T follicular helper cell (primary cell): ENCODE measurements at places on chromosomes 16 and 17.

DNA sequence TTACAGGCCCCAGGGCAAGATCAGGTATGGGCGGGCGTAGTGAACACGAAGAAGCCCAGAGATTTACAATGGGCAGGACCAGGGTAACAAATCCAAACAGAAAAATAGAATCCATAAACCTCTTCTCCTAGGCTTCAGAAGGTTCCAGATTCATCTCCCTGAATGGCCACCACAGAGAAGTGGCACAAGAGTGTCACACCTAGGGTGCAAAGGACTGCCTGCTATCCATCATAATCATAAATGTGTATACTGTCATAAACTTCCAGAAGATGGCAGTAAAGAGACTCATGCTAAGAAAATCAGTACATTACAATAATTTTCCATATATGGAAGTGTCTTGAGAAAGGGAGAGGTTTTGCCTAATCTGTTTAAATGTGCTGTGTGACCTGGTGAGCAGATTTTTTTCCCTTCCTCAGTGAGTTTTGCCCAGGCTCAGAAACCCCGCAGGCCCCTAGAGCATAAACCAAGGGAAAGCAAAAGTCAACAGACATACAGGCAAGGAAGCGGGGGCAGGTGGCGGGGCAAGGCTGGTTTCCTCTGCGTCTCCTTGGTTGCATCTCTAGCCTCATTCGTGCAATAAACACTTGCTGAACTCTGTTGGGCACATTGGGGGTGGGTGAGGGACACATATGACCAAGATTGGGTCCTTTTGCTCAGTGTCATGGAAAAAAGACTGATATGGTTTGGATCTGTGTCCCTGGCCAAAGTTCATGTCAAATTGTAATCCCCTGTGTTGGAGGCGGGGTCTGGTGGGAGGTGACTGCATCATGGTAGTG is 92.0 kb upstream of the CDH5 start:
- no peak for DNase-seq

- DNase-seq = no peak
Measured at GRCh38 chr16:67530013-67530939, 1.6 kb downstream of the RIPOR1 start.

DNA sequence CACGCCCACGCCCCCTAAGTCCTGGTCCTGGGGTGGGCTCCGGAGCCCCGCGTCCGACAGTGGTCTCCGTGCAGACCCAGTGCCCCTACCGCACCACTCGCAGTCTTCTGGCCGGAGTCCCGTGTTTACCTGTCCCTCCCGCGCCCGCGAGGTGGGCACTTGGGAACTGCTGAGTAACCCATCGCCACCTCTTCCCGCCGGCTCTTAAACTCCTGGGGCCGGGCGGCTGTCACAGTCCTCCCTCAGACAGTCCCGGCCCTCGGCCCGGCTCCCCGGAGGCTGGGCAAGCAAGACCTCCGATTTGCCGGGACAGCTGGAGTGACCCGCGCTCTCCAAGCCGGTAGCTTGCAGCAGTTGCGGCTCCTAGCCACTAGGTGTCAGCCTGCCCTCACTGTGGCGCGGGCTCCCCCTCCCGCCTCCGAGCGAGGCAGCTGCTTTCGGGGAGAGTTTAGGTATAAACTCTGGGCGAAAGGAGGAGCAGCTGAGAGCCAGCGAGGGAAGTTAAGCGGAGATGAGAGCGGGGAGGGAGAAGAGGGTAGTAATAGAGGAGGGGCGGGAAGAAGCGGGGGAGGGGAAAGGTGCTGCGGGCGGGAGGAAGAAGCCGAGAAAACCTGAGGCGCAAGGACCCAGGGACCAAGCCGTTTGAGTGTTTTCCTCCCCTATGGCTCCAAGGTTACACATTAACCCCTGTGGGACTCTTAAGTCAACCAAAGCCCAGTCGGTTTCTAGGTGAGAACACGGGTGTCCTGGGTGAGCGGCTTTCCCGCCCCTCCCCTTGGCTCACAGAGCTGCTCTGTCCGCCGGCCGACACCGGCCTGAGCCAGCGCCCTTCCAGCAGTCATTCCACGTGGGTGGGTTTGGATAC is 826 bp upstream of the TLCD1 start:
- DNase-seq = peak; percentile 85

GRCh38 chr17:39231091-39231561 is 5.4 kb upstream of the STAC2 start:
- DNase-seq = no peak

DNA sequence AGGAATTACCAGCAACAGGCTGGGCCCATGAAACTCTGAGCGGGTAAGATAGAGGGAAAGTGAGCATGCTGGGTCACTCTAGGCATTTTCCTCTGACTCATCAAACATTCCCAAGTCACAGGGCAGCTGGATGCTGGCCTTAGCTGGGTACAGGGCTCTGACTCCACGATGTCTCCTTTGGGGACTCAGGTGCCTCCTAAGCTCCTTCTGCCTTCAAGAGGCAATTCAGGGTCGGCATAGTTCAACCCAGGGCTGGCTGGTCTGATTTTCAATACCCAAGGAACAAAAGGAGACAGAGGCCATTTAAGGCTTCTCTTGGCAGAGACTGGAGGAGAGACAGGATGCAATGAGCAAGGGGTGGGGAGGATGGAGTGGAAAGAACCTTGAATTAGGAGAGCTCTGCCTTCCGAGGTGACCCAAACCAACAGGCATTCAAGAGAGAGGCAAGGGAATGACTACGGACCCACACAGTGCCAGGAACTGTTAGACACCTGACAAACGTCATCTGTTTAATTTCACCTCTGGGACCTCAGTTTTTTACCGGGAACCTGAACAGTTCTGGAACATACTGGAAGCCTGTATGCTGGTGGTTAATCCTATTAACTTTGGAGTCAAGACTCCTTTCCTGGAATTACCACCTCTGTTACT is 910 bp downstream of the WBP2 start:
- DNase-seq = no peak
